CD4-positive, alpha-beta T cell (primary cell): ENCODE measurements at places on chromosomes 12 and 14. TPM values are rescaled to one million over a fixed set of nuclear protein-coding genes. Genes with fewer than 3 reads are reported as not detected.
A peak's percentile ranks its signal among the peaks of the same experiment; 100 is the strongest.

DNA sequence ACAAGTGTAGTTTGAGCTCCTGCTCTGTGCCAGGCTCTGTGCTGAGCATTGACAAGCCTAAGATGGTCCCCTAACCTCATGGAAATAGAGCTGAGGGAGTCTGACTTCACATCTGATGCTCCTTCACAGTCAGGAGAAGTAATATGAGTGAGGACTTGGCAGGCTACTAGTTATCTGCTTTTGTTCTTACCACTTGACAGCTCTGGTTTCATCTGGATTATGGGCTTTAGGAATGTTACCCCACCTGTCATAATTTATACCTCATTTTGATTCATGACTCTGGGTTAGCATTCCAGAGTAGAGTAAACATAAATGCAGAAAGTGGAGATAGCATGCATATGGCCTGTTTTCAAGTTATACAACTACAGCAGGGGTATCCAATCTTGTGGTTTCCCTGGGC lies 40.5 kb downstream of the ATP6V1D start:
- no peaks in the 10 kb centered on the region for H3K27me3 ChIP-seq
- H3K4me3 ChIP-seq = no peak overlapping the region
- peaks cover 12% of the 10 kb centered on the region for H3K36me3 ChIP-seq

Gene RD3L
- not detected for total RNA-seq

DNA sequence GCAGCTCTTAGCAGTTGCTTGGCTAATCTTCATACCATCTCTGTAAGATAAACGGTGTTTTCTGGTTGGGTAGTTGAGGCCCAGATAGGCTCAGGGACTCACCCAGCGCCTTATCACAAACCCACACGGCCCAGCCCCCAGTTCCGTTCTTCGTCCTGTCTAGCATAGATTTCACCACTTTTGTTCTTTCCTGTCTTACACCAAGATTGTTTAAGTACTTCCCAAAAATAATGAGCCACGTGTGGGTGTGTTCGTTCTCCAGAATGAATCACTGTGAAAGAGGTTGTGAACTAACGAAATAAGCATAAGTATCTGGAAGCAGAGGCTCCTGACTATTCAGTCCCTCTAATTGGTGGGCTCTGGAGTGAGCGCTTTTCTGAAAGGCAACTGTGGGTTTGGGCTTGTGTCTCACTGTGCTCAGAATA lies 21.4 kb downstream of the ACVR1B start:
- peak; percentile 59 for DNase-seq
- peak overlapping the region; percentile 58 for H3K27ac ChIP-seq
- H3K4me1 ChIP-seq = peaks cover 61% of the 10 kb centered on the region
- peaks cover 11% of the 10 kb centered on the region for H3K36me3 ChIP-seq
- H3K27me3 ChIP-seq = no peaks in the 10 kb centered on the region

Gene GPR84
- total RNA-seq = 0.53 TPM

DNA sequence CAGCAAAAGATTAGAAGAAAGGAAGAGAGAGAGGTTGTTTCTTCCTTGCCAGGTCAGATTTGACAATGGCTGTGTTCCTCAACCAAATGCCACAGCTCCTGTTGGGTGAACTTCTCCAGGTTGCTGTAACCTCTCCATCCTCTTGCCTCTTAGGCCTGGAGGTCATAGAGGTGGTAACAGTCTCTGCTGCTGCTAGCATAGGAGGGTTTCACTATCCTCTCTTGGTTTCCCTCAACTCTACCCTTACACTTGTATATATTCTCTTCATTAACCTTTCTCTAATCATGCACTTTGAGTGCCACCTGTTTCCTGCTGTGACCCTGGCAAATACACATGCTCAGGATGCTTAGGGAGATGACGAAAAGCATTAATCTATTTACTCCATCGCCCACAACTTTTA lies 67.7 kb upstream of the HIF1A start:
- H3K4me1 ChIP-seq = no peaks in the 10 kb centered on the region
- H3K36me3 ChIP-seq = no peaks in the 10 kb centered on the region
- DNase-seq = no peak
- H3K27ac ChIP-seq = no peak overlapping the region

GRCh38 chr12:104596898-104597843 lies 140.4 kb downstream of the CHST11 start:
- H3K4me1 ChIP-seq = peaks cover 9% of the 10 kb centered on the region
- H3K36me3 ChIP-seq = no peaks in the 10 kb centered on the region
- no peak overlapping the region for H3K4me3 ChIP-seq
- no peak for DNase-seq
- H3K27me3 ChIP-seq = no peaks in the 10 kb centered on the region

Gene KCNH3
- 2.4 TPM for total RNA-seq

GRCh38 chr12:85309125-85309566 lies 29.1 kb downstream of the ALX1 start:
- no peak overlapping the region for H3K4me3 ChIP-seq
- DNase-seq = no peak
- no peaks in the 10 kb centered on the region for H3K36me3 ChIP-seq
- H3K27me3 ChIP-seq = no peaks in the 10 kb centered on the region
- no peak overlapping the region for H3K27ac ChIP-seq
- H3K4me1 ChIP-seq = no peaks in the 10 kb centered on the region

GRCh38 chr12:66736931-66737330 lies 58.1 kb upstream of the GRIP1 start:
- no peaks in the 10 kb centered on the region for H3K27me3 ChIP-seq
- no peaks in the 10 kb centered on the region for H3K4me1 ChIP-seq
- H3K36me3 ChIP-seq = no peaks in the 10 kb centered on the region
- DNase-seq = no peak
- H3K27ac ChIP-seq = no peak overlapping the region
- no peak overlapping the region for H3K4me3 ChIP-seq

GRCh38 chr12:58530742-58531062 lies 389.6 kb downstream of the LRIG3 start:
- no peak overlapping the region for H3K4me3 ChIP-seq
- no peaks in the 10 kb centered on the region for H3K27me3 ChIP-seq
- no peaks in the 10 kb centered on the region for H3K4me1 ChIP-seq
- DNase-seq = no peak
- no peaks in the 10 kb centered on the region for H3K36me3 ChIP-seq

Gene SLC24A4
- 0.11 TPM for total RNA-seq
